ENCODE measurements at places on chromosomes 2 and 18.

DNA sequence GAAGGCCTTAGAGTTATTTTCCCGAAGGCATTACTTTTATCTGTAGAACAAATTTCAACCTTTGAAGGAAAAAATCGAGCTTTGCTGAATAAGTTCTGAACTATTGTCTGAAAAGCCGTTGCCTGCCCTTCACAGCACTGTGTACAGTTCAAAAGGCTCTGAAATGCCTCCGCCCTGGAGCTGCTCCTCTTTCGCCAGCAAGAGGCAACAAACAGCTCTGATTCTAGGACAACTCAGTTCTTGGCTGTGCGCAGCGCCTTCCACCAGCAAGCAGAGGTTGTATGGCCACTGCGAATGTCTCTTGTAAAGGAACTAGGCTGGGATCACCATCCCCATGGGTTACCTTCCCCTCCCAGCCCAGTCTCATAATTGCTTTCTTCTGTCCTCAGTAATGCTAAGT lies 308.5 kb downstream of the GBX2 start:
- peak; percentile 9 for DNase-seq

DNA sequence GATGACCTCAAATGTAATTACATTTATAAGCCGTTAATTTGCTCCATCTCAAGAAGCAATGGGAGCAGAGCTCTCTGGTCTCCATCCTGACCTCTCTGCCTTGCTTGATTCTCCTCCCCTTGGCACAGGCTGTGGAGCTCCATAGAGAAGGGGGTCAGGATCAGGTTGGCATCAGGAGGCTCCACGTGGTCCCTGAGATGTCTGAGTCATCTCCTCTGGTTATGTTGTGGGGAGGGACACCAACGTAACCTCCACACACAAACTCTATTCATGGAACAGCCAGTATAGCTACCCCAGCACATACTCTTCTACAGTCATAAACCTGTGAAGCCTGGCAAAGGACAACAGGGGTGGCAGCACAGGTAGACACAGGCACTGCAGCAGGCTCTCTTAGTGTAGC lies 29.0 kb downstream of the TRABD2A start:
- DNase-seq = no peak

DNA sequence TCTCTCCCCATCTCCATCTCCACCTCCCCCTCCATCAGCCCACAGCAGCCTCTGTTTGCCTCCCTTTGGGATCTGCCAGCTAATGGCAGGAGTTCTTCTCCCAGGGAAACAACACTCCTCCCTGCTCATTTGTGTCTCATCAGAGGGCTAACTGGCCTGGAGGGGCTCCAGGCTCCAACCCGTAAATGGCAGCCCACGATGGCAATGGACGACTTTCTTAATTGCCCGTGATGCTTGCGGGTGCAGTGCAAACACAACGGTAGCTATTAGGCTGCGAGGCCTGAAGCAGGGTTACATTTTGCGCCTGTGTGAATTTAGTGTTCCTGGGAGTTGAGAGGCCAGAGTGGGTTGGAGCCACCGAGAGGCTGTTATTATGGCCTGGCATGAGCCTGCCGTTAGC lies 285.1 kb downstream of the TNS1 start:
- DNase-seq = no peak

DNA sequence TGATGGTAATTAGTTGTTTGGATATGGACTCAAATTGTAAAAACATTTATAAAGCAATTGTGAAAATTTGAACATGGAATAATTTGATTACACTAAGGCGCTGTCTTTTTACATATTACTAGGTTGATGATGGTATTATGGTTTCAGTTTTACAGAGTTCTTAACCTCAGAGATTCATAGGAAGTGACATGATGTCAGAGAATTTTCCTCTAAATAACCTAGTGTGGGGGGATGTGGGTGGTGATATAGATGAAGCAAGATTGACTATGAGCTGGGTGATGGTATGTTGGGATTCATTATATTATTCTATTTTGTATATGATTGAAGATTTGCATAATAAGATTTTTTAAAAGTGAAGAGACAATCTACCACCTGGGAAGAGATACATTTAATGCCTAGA lies 45.9 kb upstream of the ATP5MC3 start:
- no peak for DNase-seq

GRCh38 chr2:234051374-234052070 lies 1.0 kb downstream of the SPP2 start:
- DNase-seq = no peak

DNA sequence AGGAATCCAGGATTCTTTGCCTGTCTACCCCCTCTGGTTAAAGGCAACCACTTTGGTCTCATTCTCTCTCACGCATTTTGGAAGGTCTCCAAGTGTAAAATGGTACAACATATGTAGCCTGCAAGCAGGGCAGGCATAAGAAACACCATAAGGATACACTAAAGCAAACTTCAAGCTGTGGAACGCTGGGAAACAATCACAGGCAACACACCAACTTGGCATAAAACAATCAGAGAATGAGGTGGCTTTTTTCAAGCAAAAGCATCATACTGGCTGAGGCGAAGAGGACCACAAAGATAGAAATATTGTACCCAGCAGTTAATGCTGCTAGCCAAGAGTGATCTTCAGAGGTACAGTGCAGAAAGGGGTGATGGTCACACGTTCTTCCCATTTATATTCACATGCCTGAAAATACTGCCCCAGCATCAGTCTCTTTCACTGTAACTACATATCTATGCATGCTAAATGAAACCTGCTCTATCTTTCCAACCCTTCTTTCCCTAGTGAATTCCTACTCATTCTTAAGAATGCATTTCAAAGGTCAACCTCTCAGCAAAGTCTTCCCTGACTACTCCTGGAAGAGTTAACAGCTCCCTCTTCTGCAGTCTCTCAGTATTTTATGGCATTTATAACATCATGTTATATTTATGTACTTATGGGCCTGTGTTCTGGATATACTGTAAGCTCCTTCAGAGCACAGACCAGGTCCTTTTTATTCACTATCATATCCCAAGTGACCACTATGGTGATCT lies 71.9 kb upstream of the GALNT5 start:
- no peak for DNase-seq

DNA sequence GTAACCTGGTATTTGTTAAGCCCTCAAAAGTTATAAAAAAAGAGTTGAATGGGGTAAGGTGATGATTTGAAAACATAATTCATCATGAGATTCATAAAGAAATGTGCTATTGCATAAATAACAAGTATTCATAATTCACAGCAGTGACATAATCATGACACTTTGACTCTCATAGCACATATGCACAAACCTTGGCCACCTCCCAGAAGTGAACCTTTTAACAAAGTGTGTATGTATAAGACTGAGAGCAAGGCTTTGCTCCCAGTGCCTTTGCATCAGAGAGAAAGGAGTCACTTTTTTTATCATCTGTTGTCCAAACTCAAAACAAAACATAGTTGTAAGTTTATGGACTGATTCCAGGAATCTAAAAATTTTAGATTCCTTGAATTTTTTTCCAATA lies 15.0 kb upstream of the HTR2B start:
- no peak for DNase-seq

DNA sequence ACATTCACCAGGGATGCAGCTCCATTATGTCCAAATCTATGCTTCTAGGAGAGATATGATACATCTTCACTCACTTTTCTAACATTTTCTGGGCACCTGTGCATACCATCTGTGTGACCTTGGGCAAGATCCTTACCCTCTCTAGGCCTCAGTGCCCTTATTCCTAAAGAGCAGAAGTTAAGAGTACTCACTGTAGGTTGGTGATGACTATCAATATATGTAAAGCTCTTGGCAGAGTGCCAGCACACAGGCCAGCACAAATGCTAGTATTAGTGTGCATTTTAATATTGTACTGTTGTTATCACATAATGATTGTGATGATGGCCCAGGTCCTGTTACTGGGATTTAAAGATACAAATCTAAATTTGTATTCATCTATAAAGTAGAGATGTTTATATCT lies 199.2 kb downstream of the RAD51AP2 start:
- no peak for DNase-seq

DNA sequence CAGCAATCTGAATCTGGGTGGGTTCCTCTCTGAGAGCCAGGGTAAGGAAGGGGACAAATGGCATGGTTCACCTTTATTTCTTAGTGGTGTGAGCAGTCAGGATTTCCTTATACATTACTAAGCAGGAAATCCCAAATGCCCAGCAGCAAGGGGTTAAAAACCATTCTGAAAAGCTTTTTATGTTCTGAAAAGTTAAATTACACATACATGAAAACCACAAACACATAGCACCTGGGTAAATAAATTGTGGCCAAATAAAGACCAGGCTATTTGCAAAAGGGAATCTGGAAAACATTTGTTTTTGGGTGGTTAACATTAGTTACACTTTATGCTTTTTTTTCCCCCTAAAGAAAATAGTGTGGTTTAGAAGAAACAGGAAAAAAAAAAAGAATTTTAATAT lies 156.1 kb downstream of the AGPS start:
- DNase-seq = no peak

DNA sequence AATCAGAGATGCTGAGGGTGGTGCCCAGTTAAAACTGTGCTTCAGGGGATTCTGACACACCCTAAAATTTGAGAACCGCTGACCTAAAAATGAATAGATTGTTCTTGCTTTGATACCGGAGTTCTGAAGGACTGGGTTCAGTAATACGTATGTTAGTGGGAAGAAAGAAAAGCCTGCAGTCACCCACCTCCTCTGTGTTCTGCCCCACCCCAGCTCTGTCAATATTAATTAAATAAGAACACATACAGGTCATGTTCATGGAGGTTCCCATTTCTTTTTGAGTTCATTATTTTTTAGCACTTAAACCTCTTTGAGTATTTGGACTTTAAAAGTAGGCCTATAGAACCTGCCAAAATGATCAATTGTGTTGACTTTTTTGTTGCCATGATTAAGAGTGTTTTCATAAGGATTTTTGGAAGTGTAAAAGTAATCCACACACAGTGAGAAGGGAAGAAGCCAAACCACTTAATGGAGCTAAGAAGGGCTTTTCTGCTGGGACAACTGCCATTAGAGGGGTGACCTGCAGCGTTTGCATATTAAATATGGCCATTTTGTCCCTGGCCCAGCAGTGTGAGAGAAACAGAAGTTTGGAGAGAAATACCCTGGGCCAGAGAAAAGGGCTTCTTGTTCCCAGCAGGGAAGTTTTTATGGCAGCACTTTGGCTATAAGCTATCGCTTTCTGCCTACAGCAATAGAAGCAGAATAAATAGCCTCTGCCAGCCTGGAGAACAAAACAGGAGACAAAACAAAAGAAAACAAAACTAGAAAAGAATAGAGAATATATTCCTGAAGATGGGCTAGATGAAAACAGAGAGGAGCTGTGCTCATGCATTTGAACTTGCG lies 80.7 kb upstream of the RNF152 start:
- DNase-seq = no peak

DNA sequence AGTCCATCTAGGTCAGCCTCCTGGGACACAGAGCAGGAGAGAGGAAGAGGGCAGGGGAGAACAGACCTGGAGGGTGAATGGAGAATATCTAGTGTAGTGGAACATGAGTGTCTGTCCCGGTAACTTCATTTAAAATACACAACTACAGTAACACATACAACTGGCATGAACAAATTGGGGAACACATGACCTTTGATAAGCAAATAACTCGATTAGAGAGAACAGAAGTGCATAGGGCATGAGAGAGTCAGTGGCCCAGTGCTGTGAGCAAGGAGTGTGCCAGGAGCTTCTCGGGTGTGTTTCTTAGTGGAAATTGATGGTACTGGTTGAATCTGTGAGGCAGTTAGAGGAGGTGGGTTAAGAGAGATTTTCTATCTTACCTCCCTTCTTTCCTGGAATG lies 40.8 kb downstream of the TNP1 start:
- no peak for DNase-seq

DNA sequence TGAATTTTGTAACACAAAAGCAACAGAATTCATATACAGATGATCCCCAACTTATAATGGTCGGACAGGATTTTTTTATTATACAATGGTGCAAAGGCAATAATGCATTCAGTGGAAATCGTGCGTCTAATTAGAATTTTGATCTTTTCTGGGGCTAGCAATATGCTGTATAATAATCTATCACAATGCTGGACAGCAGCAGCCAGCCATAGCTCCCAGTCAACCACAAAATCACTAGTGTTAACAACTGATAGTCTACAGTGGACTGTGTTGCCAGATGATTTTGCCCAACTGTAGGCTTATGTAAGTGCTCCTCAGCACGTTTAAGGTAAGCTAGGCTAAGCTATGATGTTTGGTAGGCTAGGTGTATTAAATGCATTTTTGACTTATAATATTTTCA lies 399.0 kb upstream of the SLC39A10 start:
- DNase-seq = no peak

DNA sequence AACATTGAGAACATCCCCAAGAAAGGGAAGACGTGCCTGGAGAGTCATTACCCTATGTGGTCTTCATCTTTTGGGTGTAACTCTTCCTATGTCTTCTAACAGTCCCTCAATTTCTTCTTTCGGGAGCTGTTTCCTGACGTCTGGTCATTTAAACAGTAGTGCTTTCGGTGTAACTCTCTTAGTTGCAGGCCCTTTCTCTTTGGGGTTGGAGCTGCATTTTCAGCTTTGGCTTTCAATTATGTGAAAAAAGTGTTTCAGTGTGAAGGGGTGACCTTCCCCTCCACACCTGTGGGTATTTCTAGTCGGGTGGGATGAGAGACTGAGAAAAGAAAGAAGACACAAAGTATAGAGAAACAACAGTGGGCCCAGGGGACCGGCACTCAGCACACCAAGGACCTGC lies 105.9 kb downstream of the CERS6 start:
- DNase-seq = no peak

DNA sequence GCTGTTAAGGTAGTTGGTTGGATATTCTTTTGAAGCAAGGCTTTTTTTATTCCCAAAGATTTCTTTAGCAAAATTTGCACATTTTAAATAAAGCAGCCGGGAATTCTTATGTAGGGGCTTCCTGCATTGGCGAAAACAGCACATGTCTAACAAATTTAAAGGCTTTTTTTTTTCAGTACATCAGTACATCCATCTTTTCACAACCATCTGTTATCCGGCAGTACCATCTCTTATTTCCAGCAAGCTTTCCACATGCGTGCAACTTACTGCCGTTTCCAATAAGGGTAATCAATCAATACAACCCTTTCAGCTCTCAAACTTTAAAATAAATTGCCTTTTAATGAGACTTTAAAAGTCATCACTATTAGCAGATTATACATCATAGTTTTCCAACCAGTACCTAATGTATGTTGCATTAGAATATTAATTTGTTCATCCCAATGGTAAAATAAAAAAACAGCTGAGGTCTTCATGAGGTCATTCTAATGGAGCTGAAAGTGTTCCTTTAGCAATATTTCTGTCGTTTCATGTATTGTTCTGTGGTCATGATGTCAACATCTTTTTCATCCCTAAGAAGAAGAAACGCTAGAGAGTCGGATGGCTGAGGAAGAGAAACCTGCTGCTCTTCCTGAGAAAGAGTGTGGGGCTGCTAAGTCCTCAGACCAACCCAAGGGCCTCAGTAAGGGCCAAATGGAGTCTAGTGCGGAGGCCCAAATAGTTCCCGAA lies 81.4 kb upstream of the UNC80 start:
- no peak for DNase-seq

- no peak for DNase-seq
These were observed 63.6 kb upstream of the ATL2 start for GRCh38 chr2:38440655-38441054.
